ENCODE measurements at places on chromosomes 5 and 9.

- no peak for DNase-seq
Measured at GRCh38 chr5:18329328-18329727, 695.1 kb downstream of the TAF11L14 start.

- no peak for DNase-seq
Measured at GRCh38 chr9:130029223-130029973, 13.6 kb downstream of the FNBP1 start.

DNA sequence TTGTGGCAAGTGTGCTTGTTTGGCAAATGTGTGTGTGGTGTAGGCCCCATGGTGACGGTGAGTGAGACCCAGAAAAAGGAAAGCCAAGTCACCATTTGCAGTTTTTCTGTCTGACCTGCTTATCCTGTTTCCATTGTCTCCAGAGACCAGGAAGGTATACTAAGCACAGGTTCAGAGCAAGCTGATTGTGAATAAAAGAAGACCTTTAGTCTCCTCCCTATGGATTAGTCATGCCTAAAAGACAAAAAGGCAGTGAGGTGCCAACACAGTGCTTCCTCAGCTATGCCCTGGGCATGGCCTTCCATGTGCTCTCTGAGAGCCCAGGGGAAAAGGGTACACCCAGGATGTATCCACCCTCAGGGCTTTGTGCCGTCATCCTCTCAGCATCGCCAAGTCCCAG is 49.2 kb upstream of the SHOC1 start:
- DNase-seq = no peak

GRCh38 chr5:76604838-76605237 is 18.4 kb downstream of the F2RL2 start:
- DNase-seq = no peak

DNA sequence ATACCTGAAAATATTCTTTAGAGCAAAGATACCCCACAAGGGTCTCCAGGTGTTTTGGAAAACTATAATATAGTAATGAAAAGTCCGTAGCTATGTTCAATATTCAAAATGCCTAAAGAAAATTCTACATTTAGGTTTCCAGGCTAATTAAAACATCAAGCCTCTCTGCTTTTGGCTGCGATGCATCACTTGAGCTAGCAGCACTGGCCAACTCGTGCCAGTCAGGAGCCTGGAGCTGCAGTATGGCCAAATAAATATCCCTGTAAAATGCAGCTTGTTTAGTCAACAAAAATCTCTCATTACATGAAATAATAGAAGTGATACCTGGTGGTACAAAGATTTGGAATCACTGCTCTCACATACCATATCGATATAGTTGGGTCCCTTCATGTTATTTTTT is 181.1 kb downstream of the ELAVL2 start:
- no peak for DNase-seq

DNA sequence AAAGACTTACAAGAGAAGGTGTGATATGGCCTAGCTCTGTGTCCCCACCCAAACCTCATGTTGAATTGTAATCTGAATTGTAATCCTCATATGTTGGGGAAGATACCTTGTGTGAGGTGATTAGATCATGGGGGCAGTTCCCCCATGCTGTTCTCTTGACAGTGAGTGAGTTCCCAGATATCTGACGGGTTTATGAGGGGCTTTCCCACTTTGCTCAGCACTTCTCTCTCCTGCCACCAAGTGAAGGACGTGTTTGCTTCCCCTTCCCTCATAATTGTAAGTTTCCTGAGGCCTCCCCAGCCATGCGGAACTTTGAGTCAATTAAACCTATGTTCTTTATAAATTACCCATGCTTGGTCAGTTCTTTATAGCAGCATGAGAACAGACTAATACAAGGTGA is 49.0 kb downstream of the CDO1 start:
- no peak for DNase-seq

DNA sequence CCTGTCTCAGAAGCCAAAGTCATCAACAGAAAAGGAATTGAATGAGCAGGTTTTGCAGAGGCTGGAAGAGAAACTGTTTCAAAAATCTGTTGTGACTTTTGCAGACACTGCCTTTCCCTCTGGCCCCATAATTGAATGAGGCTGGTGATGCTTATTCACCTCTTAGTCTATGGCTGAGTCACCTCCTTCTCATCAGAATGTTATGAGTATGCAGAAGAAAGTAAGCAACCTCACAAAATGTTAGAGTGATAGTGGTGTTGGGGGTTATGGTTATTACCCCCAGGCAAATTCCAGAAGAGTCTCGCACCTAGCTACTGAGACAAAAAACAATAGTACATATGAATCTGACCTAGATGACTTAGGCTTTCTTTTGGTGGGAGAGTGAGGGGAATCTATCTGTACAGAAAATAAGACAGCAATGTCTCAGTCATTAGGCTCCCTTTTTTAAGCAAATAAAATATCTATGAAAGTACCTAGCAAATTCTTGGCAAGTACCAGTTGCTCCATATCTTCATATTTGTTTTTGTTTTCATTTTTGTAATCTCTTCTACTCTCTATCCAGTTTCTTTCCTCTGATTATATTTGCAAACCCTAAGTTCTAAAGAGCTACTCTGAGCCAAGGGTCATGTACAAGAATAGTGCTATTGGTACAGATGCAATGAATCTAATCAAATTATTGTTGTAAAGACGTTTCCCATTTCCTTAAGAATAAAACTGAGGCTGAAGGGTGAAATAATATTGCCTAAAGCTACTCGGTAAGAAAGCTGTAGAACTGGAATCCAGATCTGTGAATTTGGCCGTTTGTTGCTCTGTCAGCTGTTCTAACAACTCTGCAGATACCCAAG is 498.1 kb upstream of the TNC start:
- DNase-seq = no peak

- peak; percentile 73 for DNase-seq
Measured at GRCh38 chr9:73143711-73144328, 7.8 kb upstream of the ANXA1 start.

- DNase-seq = no peak
Measured at GRCh38 chr5:73199671-73200070, 26.7 kb downstream of the TMEM174 start.

- peak; percentile 67 for DNase-seq
Measured at GRCh38 chr5:142829801-142830220, 59.6 kb downstream of the ARHGAP26 start.

DNA sequence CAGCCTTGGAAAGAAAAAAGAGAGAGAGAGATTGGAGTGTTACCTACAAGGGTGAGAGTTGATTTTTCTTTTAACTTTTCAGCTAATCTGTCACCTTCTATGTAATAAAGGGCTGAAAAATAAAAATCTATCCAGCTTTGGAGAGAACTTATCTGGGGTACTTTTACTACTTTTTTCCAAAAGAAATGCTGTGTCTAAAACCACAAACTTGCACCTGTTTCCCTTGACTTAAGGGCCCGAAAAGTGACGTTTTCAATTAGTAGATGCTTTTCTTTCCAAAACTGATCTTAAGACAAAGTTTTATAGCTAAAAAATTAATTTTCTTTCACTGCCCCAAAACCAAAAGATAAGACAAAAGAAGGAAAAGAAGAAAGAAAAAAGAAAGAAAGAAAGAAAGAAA is 48.8 kb downstream of the SMIM23 start:
- DNase-seq = no peak

GRCh38 chr5:150993422-150993821 is 27.0 kb upstream of the GPX3 start:
- DNase-seq = no peak

DNA sequence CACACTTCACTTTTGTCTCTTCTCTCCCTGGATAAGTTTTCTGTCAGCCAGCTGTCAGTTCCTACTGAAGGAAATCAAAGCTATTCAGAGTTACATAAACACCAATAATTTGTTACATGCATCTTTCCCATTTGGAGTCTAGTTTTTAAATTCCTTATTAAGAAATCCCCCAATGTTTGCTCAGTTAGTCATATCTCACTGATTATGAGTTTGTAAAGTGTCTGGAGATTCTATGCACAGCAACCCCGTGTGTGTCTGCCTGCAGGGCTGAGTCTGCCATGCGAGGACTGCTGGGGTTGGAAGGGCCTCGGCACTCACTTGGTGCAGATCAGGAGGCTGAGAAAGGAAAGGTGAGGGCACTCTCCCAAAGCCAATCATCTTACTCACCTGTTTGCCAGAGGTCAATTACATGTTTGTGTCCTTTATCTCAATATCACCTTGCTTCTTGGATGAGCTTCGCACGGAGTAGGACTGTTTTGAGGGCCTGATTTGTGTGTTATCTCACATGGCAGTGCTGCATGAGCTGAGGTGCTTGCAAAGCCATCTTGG is 3.3 kb downstream of the ANKRD34B start:
- DNase-seq = no peak

- peak; percentile 86 for DNase-seq
Measured at GRCh38 chr9:69168709-69169217, 5.3 kb upstream of the TJP2 start.

GRCh38 chr5:134088994-134089560 is 25.4 kb upstream of the TCF7 start:
- DNase-seq = no peak

- peak; percentile 49 for DNase-seq
Measured at GRCh38 chr9:134293611-134294152, 32.6 kb upstream of the RXRA start.

DNA sequence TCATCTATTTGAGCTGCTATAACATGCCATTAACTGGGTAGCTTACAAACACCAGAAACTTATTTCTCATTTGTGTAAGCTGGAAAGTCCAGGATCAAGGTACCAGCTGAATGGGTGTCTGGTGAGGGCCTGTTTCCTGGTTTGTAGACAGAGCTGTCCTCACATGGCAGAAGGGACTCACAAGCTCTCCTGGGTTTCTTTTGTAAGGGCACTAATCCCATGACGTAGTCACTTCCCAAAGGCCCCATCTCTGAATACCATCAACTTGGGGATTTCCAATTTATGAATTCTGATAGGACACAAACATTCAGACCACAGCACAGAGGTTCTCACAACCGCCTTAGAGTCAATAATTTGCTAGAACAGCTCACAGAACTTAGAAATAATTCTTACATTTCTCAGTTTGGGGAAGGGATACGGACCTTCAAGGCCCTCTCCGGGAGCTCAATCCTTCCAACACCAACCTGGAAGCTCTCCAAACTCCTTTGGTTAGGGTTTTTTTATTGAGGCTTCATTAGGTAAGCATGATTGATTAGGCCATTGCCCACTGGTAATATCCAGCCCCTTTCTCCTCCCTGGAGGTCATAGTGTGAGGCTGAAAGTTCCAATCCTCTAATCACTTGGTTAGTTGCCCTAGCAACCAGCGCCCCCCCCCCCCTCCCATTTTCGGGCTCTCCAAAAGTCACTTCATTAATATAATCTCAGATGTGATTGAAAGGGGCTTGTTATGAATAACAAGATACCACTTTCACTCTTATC is 7.6 kb upstream of the DNAJA1 start:
- no peak for DNase-seq

GRCh38 chr9:121774715-121775613 is 123.5 kb downstream of the DAB2IP start:
- no peak for DNase-seq

DNA sequence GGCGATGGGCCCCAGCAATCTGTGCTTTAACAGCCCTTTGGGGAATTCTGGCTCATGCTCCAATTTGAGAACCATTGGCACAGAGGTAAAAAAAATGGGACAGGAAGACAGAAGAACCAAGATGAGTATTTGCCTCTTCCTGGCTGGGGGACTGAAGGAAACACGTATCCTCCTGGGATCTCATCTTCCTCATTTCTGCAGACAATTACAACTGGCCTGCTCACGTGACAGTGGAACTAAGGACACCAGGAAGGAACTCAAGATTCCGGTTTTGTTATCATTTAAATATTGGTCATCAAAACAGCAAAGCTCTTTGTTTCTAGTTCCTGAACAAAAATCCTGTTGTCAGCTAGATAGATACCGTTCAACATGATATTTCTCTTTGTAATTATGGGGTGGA is 216.0 kb upstream of the DAP start:
- peak; percentile 63 for DNase-seq

GRCh38 chr5:161546470-161547301 is at the start of gene GABRB2:
Gene GABRB2 (minus strand): TSS chr5:161546725. CDS start chr5:161546643, 82 bp downstream.
- peak; percentile 59 for DNase-seq

DNA sequence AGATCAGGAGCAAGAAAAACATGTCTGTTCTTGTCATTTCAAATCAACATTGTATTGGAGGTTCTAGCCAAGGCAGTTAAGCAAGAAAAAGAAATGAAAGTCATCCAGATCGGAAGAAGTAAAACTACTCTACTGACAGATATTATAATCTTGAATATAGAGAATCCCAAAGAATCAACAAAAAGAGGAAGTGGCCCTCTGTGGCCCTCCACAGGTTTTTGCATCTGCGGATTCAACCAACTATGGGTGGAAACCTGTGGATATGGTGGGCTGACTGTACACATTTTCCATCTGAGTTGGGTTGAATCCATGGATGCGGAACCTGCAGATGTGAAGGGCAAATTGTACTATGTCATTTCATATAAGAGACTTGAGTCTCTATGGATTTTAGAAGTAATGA is 35.1 kb downstream of the GAS1 start:
- DNase-seq = no peak

DNA sequence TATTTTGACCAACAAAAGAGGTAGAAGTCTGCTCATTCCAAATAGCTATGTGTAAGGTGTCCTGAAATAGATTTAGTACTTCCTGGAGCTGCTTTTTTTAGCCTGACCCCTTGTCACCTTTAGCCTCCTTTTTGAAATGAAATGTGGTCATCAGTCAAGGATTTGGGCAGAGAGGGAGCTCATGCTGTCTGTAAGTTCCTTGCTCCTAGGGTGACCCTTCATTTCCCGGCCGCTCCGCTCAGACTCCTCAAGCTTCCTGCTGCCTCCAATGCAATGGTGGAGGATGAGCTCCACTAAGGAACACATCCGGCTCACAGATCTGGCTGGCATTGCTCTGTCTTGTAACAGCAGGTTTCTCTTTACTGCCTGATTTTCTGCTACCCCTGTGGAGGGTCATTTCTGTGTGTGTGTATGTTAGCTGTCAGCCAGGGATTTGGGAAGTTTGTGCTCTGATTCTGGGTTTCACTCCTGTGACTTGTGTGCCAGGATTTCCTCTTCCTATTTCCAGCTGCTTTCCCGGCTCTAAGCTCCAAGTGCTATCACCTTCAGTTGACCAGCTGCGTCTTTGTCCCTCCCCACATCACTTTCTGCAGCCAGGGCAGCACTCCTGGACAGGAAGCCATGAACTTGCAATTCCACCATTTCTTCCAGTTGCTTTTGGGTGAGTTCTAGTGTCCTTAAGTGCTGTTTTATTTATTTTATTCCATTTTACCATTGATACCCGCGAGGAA is 265.9 kb downstream of the ICE1 start:
- no peak for DNase-seq

DNA sequence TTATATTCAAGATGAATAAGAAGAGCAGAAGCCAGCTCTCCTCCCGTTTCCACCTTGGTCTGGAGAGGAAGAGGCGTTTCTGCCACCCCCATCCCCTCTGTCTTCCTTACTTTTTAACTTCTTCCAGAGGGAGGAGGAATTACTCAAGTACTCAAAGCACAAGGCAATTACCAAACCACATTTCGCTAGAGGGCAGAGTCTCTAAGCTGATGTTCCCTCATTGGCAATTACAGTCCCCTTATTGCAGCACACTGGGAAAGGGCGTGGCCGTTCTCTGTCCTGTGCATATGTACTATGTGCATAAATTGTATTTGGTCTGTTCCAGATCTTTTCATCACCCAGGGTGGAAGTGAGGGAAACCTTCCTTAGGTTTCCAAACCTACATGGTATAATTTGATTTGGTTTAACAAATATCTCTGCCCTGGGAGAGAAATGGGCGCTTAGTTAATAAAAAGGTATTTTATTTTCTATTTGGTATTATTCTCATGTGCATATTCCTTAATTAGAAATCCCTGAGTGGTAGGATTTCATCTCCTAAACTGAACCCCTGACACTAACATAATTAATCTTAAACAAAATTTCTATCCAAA is 29.8 kb upstream of the ALDOB start:
- peak; percentile 52 for DNase-seq

- DNase-seq = no peak
Measured at GRCh38 chr9:123685489-123686083, 244.3 kb downstream of the DENND1A start.
